ENCODE measurements at places on chromosomes 1 and 21.
A peak's percentile ranks its signal among the peaks of the same experiment; 100 is the strongest.

- peak; percentile 12 for DNase-seq
Observed at GRCh38 chr1:162951553-162952315, 90.8 kb upstream of the CCDC190 start.

DNA sequence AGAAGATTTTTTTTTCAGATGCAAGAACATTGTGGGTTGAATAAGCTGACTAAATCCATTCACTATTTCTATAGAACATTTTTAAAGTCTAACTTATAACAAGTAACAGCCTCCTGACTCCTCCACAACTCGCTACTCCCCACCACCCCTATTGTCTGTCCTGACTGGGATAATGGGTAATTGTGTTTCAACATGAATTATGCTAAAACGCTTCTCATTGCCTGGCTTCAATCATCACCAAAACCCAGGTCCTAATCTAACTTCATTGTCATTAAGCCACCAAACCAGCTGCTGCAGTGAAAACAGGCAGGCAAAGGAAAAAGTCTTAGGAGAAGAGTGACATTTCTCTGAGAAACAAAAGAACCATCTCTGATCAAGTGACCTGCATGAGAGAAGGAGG, 30.0 kb downstream of the TNR start:
- DNase-seq, result no peak

GRCh38 chr1:180003026-180003695, 48.6 kb downstream of the CEP350 start:
- DNase-seq, result peak; percentile 39

- no peak for DNase-seq
Observed at GRCh38 chr1:23403355-23403734, 21.2 kb downstream of the TCEA3 start.

GRCh38 chr1:7410156-7410555, 360.9 kb upstream of the VAMP3 start:
- no peak for DNase-seq

DNA sequence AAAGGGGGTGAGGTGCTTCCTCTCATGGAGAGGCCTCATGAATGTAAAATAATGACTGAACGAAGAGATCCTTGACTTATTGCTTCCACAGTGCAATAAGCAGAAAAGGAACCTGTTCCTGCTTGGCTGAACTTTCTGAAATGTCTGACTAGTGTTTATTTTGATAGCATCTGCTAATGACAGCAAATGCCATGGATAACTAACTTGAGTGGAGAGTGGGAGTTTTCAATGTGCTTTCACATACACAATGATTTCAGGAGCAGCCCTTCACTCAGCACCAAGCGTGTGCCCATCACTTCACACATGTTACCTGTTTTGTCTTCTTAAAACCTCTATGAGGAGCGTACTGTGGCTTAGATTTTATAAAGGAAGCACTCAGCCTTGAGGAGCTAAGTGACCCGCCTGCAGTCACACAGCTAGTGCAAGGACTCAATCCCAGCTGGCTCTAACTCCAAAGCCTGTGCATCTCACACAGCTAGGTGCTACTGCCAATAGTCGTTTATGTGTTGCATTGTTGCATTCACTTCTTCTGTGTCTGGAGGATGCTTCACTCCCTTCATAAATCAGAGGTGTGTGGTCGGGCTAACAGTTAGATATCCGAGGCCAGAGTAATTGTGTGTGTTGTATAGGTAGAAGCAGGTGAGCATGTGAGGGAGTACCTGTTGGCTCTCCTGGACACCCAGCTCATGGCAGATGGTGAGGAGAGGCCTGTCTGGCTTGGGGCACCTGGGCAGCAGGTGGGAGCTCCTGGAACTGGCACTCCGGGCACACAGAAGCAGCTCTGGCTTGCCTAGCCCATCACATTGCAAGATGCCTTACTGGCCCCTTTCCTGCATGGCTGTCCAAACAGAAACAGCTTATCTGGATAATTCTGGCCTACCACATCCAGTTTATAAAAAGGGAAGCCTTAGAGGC, 12.8 kb downstream of the CASQ2 start:
- DNase-seq, result no peak
